ENCODE measurements at places on chromosomes 6 and 20. TPM values are rescaled to one million over a fixed set of nuclear protein-coding genes. Genes with fewer than 3 reads are reported as not detected.
A peak's percentile ranks its signal among the peaks of the same experiment; 100 is the strongest.

RAET1E gene
- not detected for total RNA-seq

HEY2 gene
- total RNA-seq = under 0.01 TPM

TSHZ2 gene
- total RNA-seq = 0.77 TPM

DNA sequence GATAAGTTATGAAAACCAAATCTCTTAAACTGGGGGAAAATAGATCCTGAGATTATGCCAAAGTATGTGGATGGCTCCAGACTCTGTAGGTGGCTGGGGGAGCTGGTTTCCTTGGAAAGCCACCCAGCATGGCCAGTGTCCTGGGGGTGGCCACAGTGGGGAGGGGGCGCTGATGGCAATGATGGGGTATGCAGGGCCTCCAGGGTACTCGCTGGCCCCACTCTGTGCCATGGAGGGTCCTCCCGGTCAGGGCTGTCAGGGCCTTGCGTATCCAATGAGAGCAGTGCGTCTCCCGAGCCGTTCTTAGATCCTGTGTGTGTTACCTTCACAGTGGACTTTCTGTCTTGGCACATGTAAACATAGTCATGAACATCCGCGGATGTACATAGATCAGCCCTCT, 152.8 kb downstream of the TMEM242 start:
- DNase-seq = no peak

GRCh38 chr6:131430531-131430930, 142.5 kb upstream of the ARG1 start:
- DNase-seq = no peak

DNA sequence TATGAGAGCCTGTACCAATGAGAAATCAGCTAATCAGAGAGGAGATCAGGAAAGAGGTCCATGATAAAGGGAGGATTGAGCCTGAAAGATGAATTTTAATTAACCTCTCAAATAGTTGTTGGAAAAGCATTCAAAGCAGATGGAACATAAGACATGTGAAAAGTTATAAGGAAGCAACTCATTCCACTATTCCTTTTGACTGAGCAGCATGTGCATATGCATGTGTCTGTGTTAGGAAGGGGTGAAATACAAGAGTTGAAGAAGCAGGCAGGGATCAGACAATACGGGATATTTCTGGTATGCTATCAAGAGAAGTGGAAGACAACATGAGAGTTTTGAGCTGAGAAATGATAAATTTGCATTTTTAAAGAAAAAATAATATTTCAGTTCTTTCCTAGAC, 624.8 kb upstream of the PTCHD4 start:
- no peak for DNase-seq

DNA sequence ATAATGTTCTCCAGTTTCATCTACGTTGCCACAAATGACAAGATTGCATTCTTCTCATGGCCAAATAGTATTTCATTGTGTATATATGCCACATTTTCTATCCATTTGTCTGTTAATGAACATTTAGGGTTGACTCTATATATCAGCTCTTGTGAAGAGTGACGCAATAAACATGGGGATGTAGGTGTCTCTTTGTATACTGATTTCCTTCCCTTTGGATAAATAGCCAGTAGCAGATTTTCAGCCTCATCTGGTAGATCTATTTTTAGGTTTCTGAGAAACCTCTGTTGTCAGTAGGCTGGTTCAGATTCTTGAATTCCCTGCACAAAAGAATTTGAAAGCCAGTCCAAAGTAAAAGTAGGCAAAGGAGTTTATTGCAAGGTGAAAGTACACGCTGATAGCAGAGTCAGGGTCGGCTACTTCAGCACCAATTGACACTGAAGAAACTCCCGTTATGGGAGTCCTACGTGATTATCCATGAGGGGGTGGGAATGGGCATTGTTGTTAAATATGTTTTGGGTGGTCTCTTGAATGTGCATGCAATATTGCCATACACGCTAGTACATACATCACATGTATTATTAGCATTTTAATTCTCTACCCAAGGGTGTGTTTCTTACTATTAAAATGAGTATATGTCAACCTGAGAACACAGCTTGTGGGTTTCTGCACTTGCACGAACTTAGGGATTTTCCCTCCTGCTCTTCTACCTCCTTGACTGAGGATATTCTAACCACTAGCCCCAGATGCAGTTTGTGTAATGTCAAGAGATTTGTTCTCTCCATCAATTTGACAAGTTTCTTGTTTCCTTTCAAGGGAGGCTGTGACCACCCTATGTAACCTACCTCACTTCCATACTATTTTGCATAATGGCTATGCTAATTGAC, 14.4 kb upstream of the SLC17A2 start:
- no peak for DNase-seq

DNA sequence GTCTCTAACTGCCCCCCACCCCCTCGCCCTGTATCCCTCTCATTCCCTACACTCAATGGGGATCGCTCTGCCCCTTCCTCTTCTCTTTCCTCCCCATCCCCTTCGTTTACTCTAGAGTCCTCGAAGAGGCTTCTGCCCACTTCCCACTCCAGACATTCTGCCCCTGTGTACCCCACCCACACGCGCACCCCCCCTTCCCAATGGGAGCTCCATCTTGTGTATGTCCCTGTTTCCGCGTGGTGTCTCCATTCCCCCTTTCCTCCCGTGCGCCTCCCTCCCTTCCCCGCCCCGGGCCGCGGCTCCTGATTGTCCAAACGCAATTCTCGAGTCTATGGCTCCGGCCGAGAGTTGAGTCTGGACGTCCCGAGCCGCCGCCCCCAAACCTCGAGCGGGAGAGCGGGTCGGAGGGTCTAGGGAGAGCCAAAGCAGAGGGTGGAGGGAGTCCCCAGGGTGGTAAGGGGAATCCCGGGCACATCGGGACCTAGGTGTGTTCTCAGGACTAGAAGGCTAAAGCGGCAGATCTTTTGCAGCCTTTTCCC, 679 bp upstream of the RING1 start:
- DNase-seq = no peak

DNA sequence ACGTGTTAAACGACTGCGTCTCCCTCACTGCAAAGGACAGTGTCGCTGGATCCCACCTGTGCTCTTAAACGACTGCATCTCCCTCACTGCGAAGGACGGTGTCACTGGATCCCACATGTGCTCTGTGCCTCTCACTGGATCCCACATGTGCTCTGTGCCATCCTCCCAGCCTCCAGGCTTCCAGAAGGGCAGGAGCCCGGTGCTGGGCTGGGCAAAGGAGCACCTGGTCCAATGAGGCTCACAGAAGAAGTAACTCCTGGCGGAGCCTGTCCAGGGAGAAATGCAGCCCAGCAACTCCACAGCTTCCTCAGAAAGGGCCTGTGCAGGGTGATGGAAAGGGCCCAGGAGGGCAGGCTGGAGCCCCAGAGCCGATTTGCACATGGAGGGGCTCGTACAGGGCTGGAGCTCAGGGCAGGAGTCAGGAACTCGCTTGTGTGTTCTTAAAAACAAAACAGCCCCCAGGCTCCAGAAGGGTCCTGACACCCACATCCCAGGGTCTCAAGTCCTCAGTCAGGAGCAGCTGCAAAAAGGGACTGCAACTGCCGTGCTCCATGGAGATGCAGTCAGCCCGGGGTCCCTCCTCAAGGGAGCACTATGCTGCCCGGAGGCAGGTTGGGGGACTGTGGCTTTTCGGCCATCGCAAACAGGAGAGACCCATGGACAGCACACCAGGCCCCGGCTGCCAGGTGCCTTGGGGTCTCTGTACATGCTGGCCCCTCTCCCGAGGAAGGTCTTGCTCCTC, 52.7 kb downstream of the DLL1 start:
- DNase-seq = no peak

DNA sequence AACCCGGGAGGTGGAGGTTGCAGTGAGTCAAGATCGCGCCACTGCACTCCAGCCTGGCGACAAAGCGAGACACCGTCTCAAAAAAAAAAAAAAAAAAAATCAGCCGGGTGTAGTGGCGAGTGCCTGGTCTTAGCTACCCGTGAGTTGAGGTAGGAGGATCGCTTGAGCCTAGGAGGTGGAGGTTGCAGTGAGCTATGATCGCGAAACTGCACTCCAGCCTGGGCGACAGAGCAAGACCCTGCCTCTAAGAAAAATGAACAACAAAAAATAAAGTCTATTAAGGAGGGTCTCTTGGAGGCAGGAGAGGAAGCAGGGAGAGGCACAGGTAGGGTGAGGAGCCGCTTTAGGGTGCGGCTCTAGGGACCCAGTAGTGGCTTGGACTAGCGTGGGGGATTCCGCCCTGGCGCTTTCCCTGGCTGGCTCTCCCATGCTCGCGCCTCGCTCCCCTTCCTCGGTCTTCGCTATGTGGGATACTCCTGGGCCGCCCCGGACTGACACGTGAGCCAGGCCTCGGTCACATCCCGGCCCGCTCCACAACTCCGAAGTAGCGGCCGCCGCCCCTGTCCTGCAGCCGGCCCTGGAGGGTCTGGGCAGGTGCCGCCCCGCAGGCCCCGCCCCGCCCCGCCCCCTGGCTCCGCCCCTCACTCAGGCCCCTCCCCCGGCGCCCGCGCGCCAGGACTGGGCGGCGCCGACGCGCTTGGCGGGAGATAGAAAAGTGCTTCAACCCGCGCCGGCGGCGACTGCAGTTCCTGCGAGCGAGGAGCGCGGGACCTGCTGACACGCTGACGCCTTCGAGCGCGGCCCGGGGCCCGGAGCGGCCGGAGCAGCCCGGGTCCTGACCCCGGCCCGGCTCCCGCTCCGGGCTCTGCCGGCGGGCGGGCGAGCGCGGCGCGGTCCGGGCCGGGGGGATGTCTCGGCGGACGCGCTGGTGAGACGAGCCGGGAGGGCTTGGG, at the start of gene MYBL2:
MYBL2 (plus strand) TSS at position 739 of the 953 bp plus-strand sequence; CDS start at position 909, 170 bp downstream.
- DNase-seq = peak; percentile 29

DNA sequence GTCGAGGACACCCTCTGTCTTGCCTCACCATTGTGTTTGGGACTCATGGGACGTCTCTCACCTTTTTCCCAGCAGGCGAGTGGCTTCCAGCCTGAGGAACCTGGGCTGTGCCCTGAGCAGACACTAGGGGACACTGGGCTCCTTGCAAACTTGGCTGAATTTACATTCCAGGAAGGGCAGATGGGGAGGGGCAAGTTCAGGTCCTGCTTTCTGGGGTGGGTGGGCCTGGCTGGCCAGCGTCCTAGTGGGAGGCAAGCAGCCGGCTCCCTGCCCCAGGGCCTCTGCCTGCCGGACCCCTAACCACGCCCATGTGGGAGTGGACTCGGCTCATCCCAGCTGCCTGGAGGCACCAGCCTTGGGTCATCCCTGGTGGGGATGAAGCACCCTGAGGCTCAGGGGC, 48.2 kb upstream of the MLN start:
- peak; percentile 2 for DNase-seq

- DNase-seq = no peak
These were observed 14.7 kb downstream of the TNFRSF21 start for GRCh38 chr6:47294990-47295389.

DNA sequence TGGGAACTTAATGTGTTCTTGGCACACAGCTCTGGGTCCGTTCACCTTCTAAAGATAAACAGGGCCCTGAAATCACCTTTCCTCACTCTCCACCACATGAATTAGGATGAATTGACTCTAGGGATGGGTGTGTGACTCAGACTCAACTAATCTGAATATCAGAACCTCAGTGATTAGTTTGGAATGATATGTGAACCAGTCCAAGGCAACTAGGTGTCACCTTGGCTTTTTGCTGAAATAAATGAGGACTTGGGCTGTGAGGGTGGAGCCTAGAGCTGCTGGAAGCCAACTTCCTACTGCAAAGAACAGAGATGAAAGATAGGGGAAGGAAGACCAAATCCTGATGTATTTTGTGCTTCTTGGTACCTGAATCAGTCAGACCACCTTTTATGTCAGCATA, 132.0 kb upstream of the RNF24 start:
- no peak for DNase-seq

GRCh38 chr6:154164397-154164796, 125.4 kb downstream of the OPRM1 start:
- DNase-seq = peak; percentile 67

GRCh38 chr6:91590191-91590590, 1003.3 kb upstream of the MAP3K7 start:
- DNase-seq = no peak

All from dermis microvascular lymphatic vessel endothelial cell (primary cell).